ENCODE measurements at places on chromosomes 4 and X.

DNA sequence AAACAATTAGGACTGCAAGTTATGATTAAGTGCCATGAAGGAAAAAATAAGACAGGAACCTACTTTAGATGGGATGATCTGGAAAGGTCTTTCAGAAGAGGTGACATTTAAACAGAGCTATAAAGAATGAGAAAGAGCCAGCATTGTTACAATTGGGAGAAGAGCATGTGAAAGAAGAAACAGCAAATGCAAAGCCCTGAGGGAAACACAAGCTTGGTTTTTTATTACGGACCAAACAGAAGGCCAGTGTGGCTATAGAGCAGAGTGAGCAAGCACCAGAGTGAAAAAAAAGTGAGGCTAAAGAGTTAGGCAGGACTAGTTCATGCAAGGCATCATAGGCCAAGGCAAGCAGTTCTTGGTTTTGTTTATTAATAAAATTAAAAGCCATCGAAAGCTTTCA, 175.6 kb downstream of the RBMX2 start:
- no peak for DNase-seq

- DNase-seq: no peak
These were observed 286.1 kb upstream of the PRPS2 start for GRCh38 chrX:12505127-12505526.

GRCh38 chr4:8847764-8848163, 23.9 kb downstream of the HMX1 start:
- DNase-seq: no peak

GRCh38 chr4:8192748-8193738, 6.0 kb upstream of the SH3TC1 start:
- no peak for DNase-seq

GRCh38 chr4:83139514-83140156, 25.1 kb upstream of the PLAC8 start:
- DNase-seq: no peak

DNA sequence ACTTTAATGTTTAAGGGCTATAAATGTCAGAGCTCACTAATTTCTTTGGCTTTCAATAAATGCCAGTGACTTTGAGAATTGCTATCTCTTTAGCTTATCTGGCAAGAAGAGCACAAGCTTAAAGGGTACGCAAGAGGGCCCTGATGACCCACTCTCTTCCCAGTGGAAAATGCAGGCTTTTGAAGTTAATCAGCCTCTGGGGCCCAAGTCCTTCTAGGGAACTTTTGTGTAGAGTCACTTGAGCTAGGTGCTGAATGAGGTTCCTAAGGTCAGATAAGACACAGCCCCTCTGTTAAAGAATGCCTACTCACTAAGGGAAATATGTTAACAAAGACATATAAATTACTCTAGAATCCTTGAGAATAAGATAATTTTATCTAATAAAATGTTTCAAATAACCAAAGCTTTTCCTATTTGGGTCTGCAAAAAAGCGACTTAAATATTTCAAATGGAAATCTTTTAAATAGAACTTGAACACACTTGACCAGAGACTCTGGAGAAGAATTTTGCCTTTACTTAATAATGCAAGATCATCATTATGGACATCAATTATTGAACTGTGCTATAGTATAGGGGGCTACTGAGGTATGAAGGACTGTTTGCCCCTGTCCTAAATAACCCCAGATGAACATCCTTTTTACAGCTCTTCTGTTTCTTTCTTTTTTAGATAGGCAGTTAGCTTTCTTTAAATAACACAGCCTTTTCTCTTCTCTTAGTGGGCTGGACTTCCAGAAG, 430.1 kb downstream of the GBA3 start:
- no peak for DNase-seq

- DNase-seq: no peak
These were observed 519.6 kb downstream of the IQCM start for GRCh38 chr4:149296084-149296483.

DNA sequence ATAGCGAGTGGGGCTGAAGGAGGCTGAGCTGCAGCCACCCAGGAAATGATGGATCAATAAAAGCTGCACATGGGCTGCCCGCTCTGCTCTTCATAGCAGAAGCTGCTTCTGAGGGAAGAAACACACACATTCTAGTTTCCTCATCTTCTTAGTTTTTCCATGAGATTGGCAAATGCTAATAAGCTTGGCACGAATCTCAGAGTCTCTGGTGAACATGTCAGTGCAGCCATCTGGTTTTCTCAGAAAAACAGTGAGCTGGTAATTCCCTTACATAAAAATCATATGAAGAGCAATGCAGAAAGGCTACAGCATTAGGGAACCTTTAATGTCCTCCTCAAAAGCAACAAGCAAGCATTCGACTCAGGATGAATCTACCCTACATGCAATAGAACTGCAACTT, 69.9 kb downstream of the GATB start:
- no peak for DNase-seq

DNA sequence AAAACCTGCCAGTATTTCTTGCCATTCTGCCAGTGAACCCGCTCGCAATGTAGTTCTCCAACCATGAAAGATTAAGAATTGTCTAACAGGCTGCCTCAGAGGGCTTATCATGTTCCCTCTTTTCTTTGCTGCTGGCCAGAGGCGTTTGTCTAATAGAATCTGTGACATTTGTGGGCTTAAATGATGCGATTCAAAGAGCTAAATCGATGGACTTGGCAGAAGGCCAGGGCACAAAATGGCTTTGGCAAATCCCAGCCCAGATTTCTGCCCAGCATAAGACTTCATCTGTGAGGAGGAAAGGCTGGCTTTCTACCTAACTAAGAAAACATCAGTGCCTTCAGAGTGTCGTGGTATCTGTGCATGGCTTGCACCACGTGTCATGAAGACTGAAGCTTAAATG, 79.9 kb downstream of the TRPC5OS start:
- DNase-seq: no peak

- DNase-seq: no peak
These were observed 92.0 kb upstream of the TEX13D start for GRCh38 chrX:124240422-124240821.

DNA sequence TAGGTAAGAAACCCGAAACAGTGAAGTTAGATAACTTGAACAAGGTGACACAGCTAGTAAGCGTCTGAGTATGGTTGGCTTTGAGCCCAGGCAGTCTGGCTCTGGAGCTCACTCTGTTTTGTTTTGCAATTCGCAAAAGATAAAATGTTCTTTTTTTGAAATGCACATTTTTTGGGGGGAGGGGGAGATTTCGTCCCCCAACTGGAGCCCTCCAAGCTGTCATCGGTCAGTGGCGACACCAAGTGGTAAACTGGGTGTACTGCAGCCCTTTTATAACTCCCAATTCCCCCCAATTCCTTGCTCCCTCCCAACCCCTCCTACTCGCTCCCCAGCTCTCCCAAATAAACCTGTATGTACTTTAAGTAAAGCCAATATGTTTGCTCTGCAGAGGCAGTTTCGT, 2.8 kb upstream of the CLCN5 start:
- DNase-seq: no peak

DNA sequence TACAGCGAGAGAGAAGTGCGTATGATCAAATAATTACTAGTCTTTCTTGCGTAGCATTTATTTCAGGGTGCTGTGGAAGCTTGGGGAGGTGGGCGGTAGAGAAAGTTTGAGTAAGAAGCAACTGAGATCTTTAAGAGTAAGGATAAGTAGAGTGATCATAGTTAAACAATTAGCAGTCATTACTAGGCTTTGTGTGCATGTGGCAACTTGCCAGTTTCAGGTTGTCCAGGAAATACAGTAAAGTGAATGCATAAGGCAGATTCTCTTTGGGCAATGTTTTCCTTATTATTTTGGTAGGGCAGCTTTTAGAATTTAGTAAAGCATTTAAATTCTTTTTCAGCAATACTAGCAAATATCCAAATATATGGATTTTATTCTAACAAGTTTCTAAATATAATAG, 57.0 kb downstream of the HPGDS start:
- DNase-seq: no peak

DNA sequence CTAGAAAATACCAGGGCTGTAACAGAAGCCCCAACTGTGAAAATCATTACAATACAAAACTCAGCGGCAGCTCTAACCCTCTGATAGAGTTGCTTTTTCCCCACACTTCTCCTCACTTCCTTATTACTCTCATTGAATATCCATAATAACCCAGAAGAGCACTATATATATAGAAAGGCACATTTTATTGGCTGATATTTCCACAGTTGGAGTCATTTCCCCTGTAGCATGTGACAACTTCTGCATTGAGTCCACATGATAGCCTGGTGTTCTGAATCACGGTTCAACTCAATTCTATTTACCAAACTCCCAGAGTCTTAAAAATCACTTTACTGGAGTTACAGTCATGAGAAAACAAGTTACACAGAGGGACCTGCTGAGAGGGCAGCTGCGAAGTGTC, 46.6 kb upstream of the NWD2 start:
- DNase-seq: no peak

GRCh38 chrX:19683358-19683757, 168.1 kb upstream of the MAP3K15 start:
- DNase-seq: no peak

DNA sequence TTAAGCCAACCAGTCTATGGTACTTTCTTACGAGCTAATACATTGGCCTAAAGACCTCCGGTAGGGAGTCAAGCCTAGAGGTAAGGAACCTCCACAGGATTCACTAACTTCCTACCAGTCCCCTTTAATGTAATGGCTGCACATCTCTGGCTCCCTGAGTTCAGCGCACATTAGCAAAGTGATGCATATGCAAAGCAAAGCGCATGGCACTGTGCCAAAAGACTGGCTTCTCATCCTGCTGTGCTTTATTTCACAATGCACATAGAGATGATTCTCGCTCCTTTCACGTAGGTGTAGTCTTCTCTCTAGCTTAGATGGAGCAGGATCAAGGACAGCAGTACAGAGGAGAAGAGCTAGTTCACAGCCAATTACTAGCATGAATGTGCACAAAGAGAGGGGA, 14.6 kb upstream of the CLTRN start:
- DNase-seq: no peak
